ENCODE measurements at places on chromosomes 5 and 9.

GRCh38 chr5:144187699-144188294 lies 17.1 kb downstream of the KCTD16 start:
- peak; percentile 95 for DNase-seq

DNA sequence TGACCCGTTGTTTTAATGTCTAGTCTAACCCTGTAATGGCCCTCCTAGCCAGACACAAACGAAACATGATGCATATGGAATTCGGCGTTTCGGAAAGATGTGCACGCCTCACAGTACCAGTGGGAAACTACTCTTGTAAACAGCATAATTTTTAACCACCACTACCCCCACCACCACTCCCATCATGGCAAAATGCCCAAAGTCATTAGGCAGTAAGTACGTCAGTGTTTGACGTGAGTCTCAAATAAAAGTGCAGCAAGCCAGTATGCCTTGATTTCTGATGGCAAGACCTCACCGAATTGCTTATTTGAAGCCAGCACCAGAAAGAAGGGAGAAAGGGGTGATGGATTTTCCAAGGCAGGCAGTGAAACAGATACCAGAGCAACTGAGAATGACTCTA lies 71.4 kb downstream of the ADRB2 start:
- no peak for DNase-seq

- DNase-seq, result no peak
These were observed 3.0 kb upstream of the IFNW1 start for GRCh38 chr9:21144603-21145002.

- DNase-seq, result no peak
These were observed 356.4 kb upstream of the GRAMD2B start for GRCh38 chr5:126066836-126067235.

DNA sequence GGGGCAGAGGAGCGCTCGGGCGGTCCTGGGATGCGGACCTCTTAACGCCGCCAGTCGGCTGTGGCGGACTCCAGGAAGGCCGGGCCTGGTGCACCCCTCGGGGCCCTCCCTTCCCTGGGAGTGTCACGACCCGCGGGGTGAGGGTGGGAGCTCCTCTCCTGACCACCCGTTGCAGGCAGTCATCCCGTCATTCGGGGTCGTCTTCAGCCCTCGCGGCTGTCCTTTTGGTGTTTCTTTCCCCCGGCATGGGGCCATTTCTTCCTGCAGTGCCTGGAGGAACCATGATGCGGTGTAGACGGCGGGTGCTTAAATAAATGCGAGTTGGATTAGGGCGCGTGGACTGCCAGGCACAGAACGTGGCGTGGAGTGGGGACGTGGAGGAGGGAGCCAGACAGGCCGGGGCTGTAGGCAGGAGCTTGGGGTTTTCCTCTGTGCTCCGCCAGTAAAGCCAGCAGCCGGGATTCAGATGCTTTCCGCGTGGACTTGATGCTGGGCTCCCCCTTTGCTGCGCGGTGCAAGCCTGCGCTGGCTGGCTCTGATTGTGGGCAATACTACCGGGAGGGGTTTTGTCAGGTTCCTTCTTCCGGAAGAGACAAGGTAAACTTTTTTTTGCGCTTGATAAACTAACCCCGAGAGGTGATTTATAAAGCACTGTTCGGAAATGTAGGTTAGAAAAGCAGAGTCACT lies 868 bp downstream of the KDM4C start:
- DNase-seq, result peak; percentile 71

GRCh38 chr5:137310051-137310730 lies 188.9 kb downstream of the SPOCK1 start:
- peak; percentile 96 for DNase-seq

- DNase-seq, result no peak
These were observed 164.7 kb downstream of the RFX3 start for GRCh38 chr9:3361116-3361515.

DNA sequence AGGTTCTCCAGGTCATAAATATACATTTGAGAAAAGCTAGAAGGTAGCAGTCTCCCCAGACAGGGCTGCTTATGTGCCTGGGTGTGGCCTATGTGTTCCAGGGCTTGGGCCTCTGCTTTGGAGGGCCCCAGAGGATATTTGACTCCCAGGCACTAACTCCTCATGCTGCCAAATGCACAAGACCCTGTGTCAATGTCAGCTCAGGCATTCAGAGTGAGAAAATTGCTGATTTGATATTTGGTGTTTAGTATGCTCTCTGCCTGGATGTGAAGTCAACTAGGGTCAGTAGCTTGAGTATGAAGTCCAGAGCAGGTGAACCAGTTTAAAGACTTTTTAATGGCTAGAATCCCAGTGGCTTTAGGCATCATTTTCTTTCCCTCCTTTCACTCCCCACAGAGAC lies 57.5 kb upstream of the IL7R start:
- no peak for DNase-seq

DNA sequence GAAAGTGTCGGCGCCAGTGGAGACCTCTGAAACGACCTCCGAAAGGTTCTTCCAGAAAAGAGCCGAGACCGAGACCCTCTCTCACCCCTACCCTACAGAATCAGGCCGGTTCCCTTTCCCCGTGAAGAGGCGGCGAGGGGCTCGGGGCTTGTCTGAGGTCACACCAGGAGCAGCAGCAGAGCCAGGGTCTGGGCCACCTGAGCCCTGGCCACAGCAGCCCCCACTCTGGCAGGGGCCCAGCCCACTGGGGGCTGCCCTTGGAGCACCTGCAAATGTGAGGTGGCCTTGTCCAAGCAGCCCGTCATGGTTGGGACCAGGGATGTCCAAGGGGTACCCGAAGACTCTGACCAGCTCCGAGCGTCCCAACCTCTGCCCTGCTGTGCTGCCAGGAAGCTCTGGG lies 9.2 kb downstream of the AGPAT2 start:
- no peak for DNase-seq

GRCh38 chr5:143646961-143647360 lies 165.0 kb upstream of the HMHB1 start:
- DNase-seq, result no peak

DNA sequence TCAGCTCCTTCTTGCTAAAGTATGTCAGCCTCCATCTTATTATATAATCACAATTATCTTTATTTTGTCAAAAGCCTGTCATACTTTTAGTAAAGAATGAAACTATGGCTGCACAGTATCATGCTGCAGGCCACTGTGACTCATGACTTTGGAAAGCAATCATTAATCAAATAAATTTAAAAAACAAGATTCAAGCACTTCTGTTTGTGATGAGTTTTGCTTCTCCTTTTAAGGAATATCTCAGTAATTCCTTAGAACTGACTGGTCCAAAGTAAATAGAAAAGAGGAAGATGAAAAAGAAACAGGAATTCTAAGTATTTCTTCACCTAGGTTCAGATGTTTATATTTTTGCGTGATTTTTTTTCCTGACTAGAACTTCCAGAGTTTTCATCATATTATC lies 83.1 kb downstream of the EDIL3 start:
- DNase-seq, result peak; percentile 28
